ENCODE measurements at places on chromosomes 13 and 19. TPM values are rescaled to one million over a fixed set of nuclear protein-coding genes. Genes with fewer than 3 reads are reported as not detected.

The PTGER1 gene
- not detected for total RNA-seq

The TARM1 gene
- not detected for total RNA-seq

The SPART gene
- total RNA-seq: not detected

The ZSWIM9 gene
- total RNA-seq: 2.3 TPM

The ZNF730 gene
- total RNA-seq: 5.8 TPM

The TJP3 gene
- not detected for total RNA-seq

The SULT2A1 gene
- not detected for total RNA-seq

The PRTN3 gene
- total RNA-seq: not detected

The FFAR1 gene
- total RNA-seq: 0.34 TPM

The ZNF534 gene
- total RNA-seq: not detected

The SERPINE3 gene
- total RNA-seq: not detected

The URAD gene
- not detected for total RNA-seq

The MEIOSIN gene
- not detected for total RNA-seq

The KCNN4 gene
- total RNA-seq: 0.32 TPM

The KLK15 gene
- total RNA-seq: not detected
